Kidney (tissue), 22 donors: ENCODE measurements at places on chromosomes 12 and 14. TPM values are rescaled to one million over a fixed set of nuclear protein-coding genes. Genes with fewer than 3 reads are reported as not detected.

- DNase-seq, result no peak
- no peaks in the 10 kb centered on the region for H3K27me3 ChIP-seq
- H3K36me3 ChIP-seq, result no peaks in the 10 kb centered on the region
- H3K4me1 ChIP-seq, result no peaks in the 10 kb centered on the region
These were observed 178.8 kb downstream of the DACT1 start for GRCh38 chr14:58816416-58817115.

GRCh38 chr12:103499571-103499970 is 3.8 kb upstream of the C12orf42 start:
- DNase-seq, result no peak
- H3K36me3 ChIP-seq, result no peaks in the 10 kb centered on the region
- H3K27ac ChIP-seq, result no peak overlapping the region
- H3K27me3 ChIP-seq, result peaks cover 3% of the 10 kb centered on the region

DNA sequence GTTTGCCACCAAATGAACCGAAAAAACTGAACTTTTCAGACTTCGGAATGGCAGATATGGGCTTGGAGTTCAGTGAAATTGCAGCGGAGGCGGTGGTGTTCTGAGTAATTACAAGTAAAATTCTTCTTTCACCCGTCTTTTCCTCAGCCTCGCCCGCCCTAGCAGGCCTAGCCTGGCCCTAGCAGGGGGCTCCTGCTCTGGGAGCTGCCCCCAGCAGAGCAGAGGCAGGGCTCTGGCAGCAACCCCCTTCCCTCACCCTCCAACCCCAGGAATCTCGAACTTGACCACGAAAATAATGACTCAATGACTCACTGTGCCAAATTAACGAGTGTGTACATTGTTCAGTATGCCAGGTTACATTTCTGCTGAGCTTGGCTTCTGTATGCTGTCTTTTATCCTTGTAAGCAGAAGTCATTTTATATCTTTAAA is 1.1 kb downstream of the PAPLN start:
- no peaks in the 10 kb centered on the region for H3K36me3 ChIP-seq
- peak overlapping the region; percentile 61 for H3K27ac ChIP-seq
- peaks cover 6% of the 10 kb centered on the region for H3K27me3 ChIP-seq
- H3K4me3 ChIP-seq, result peak overlapping the region; percentile 76
- peak; percentile 45 for DNase-seq

GRCh38 chr14:67856827-67857226 is 37.2 kb downstream of the RAD51B start:
- H3K4me3 ChIP-seq, result no peak overlapping the region
- no peaks in the 10 kb centered on the region for H3K4me1 ChIP-seq
- H3K27me3 ChIP-seq, result no peaks in the 10 kb centered on the region
- no peak overlapping the region for H3K27ac ChIP-seq

- H3K36me3 ChIP-seq, result no peaks in the 10 kb centered on the region
- H3K27me3 ChIP-seq, result no peaks in the 10 kb centered on the region
- DNase-seq, result no peak
- no peaks in the 10 kb centered on the region for H3K4me1 ChIP-seq
- H3K27ac ChIP-seq, result no peak overlapping the region
These were observed 234.4 kb downstream of the TMEM121 start for GRCh38 chr14:105760691-105761344.

DNA sequence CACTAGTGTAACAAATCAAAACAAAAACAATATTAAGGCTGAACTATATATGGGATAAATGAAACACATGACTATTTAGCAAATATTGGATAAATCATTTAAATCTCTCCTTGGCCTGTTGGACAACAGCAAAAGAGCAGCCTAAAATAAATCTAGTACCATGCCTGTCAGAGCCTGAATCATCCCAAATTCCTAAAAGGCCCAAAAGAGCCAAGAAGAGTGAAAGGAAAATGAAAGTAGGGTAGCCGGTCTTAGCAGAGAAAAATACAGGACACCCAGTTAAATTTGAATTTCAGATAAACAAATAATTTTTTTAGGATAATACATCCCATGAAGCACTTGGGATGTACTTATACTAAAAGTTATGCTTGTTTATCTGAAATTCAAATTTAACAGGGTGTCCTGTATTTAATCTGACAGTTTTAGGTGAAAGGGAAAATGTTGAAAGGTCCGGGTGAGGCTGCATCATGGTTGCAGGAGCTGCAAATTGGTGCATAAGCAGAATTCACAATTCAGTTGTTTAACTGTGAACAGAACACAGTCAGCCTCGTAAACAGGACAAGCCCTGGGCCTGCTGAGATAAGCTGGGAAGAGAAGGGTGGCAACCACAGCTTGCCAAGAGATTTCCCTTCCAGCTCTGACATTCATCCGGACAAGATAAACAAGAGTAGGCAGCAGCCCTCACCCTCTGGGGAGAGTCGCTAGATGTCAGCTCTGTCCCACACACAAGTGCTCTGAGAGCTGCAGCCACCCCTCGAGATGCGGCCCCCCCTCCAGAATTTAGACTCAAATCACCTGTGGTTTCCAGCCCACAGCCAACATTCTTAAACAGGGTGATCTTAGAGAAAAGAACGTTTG is 30.3 kb downstream of the DMAC2L start:
- DNase-seq, result peak; percentile 86
- H3K4me3 ChIP-seq, result no peak overlapping the region
- peaks cover 6% of the 10 kb centered on the region for H3K4me1 ChIP-seq
- no peaks in the 10 kb centered on the region for H3K36me3 ChIP-seq
- H3K27me3 ChIP-seq, result no peaks in the 10 kb centered on the region

DNA sequence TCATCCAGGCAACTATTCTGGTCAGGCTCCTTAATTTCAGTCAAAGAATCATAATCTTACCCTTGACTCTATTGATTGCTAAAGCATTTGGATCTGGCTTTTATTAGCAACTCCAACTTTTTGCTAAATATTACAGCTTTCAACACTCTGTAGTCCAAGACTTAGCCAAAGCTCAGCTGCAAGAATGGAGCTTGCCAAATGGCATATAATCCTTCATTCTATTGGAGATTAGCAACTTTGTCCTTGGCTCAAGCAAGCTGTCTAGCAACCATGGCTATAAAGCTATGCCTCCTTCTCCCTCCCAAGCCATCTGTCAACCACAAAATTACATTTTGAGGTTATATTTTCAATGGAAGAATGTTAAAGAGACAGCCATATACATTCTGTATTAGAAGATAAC is 23.1 kb upstream of the NID2 start:
- H3K27me3 ChIP-seq, result no peaks in the 10 kb centered on the region
- H3K4me1 ChIP-seq, result no peaks in the 10 kb centered on the region
- H3K36me3 ChIP-seq, result no peaks in the 10 kb centered on the region

DNA sequence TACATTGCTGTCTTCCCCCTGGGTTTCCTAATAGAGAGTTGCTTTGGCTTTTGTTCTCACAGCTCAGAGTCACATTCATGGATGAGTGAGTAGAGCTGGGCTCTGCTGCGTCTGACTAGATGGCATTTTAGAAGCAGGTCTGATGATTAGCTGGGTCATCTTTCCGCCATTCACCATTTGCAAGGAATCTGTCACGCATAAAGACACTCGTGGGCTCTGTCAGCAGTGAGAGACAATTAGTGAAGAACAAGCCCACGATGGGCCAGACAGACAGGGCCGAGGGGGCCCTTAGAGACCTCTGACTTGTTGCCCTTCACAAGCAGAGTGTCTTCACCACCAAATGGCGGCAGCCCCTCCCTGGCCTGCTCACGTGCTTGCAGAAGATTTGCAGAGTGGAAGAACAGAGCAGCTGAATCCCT is 175.0 kb downstream of the CRADD start:
- H3K27ac ChIP-seq, result no peak overlapping the region
- no peak overlapping the region for H3K4me3 ChIP-seq
- H3K36me3 ChIP-seq, result no peaks in the 10 kb centered on the region
- no peaks in the 10 kb centered on the region for H3K27me3 ChIP-seq
- DNase-seq, result peak; percentile 69

DNA sequence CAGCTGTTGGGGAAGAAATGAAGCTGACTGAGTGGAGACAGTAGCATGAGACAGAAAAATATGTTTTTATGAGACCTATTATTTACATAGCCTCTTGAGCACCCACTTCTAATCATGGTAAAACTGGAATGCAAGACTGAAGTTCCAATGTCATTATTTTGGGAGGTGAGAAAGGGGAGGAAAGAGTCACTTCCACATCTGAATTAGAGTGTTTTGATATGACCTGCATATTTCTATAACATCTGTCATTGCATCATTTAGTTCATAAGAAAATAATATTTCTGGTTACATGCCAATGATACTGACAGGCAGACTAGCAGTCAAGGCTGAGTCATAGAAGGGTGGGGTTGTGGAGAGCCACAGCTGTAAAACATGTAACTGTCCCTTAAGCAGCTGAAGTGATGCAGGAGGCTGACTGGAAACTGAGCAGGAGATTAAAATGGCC is 26.7 kb downstream of the NTN4 start:
- no peaks in the 10 kb centered on the region for H3K36me3 ChIP-seq
- H3K4me3 ChIP-seq, result no peak overlapping the region
- H3K27me3 ChIP-seq, result no peaks in the 10 kb centered on the region
- no peak for DNase-seq
- no peak overlapping the region for H3K27ac ChIP-seq
- no peaks in the 10 kb centered on the region for H3K4me1 ChIP-seq

DNA sequence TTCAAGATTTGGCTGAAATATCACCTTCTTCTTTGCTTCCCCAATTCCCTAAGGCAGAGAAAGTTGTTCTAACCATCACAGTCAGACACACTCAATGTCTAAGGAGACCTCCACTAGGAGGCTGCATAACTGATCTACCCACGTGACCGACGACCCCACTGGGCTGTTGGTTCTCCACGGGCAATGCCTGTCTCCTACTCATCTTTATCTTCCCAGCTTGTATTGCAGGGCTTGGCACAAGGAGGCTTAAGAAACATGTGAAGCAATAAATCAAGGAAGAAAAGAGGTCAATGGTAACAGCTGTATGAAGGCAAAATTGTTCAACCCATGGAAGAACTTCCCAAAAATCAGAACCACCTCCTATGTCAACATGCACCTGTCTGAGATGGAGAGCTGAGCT is 27.1 kb downstream of the NT5DC3 start:
- H3K27ac ChIP-seq, result no peak overlapping the region
- H3K4me3 ChIP-seq, result no peak overlapping the region
- no peak for DNase-seq
- no peaks in the 10 kb centered on the region for H3K36me3 ChIP-seq
- no peaks in the 10 kb centered on the region for H3K27me3 ChIP-seq

DNA sequence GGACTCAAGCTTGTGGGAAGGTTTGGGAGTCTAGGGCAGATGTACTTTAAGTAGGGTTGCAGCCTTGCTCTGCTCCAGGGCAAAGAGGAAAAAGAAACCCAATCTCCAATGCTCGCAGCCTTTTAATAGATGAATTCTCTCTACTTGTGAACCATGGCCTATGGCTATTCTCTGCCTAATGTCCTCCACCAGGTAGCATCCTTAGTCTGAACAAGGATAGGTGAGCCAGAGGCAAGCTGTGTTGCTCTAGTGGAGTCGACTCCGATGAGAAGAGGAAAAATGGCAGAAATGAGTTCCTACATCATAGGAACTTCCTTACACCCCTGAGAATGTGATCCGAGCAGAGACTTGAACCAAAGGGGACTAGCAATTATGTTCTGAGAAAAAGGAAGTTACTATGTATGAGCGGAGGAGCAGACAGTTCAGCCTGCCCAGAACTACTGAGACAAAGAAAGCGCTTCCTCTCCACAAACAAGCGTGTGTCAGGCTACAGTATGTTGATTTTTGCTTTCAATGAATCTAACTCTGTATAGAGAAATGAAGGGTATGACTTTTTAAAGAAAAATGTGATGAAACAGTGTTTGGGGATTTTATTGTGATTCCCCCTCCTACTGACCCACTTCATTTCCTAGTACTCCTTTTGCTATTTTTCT is 153.6 kb upstream of the ARID2 start:
- DNase-seq, result no peak
- H3K27me3 ChIP-seq, result no peaks in the 10 kb centered on the region

DNA sequence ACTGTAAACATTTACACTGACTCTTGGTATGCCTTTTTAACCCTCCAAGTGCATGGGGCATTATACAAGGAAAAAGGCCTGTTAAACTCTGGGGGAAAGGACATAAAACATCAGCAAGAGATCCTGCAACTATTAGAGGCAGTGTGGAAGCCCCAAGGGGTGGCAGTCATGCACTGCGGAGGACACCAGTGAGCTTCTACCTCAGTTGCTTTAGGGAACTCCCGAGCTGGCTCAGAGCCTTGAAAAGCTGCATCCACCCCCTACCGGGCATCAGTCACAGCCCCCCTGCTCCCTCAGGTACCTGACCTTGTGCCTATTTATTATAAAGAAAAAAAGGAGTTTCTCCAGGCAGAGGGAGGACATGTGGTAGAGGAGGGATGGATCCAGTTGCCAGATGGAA is 695.6 kb upstream of the LMO3 start:
- no peaks in the 10 kb centered on the region for H3K27me3 ChIP-seq
- H3K36me3 ChIP-seq, result no peaks in the 10 kb centered on the region
- H3K4me3 ChIP-seq, result no peak overlapping the region
- DNase-seq, result no peak
- no peak overlapping the region for H3K27ac ChIP-seq
- no peaks in the 10 kb centered on the region for H3K4me1 ChIP-seq

DNA sequence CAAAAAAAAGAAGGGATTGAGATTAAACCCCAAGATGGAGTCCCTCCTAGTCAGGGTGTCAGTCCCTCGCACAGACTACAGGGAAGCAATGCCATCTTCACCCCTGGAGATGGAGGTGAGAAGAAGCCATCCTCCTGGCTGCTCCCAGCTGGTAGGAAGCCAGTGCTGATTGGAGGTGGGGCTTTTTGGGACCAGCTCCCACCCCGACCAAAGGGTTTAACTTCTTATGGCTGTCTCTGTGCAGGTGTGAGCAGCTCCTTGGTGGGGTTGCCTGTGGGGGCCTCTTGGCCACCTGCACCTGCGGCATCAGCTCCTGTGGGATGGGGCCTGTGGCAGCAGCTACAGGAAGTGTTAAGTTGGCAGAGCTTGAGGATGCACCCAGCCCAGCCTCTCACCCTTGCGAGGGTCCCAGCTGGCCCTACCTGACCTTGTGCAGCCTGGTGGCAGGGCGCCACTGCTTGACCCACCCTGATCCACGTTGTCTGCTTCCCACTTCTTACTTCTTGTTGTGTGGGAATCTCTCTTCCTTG is 3.8 kb upstream of the KRT86 start:
- H3K36me3 ChIP-seq, result no peaks in the 10 kb centered on the region
- H3K4me3 ChIP-seq, result no peak overlapping the region
- H3K27me3 ChIP-seq, result no peaks in the 10 kb centered on the region
- H3K27ac ChIP-seq, result no peak overlapping the region

The LRRIQ1 gene
- 2.4 TPM for polyA plus RNA-seq

DNA sequence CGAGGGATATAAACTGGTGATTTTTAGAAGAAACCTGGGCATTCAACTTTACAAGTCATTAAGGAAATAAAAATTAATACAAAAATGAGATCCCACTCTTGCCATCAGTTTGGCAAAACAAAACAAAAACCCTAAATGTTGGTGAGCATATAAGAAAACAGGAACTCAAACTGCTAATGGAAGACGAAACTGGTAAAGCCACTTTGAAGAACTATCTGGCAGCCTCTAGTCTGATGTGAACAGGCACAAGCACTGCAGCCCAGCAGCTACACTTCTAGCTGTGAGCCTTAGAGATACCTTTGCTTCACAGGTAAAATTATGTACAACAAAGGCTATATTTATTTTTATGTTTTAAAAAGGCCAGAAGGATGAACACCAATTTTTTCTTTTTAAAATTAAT is 459.6 kb downstream of the ZFP36L1 start:
- no peaks in the 10 kb centered on the region for H3K36me3 ChIP-seq
- no peak overlapping the region for H3K4me3 ChIP-seq
- no peak for DNase-seq
- H3K27me3 ChIP-seq, result no peaks in the 10 kb centered on the region
- H3K4me1 ChIP-seq, result no peaks in the 10 kb centered on the region
